Stimulated activated CD8-positive, alpha-beta memory T cell treated with anti-CD3 and anti-CD28 coated beads, Interleukin-15, amount 100 ng/mL, for 24 hours (primary cell): ENCODE measurements at places on chromosomes 2 and 18.

- no peak for DNase-seq
These were observed 47.0 kb downstream of the TNFRSF11A start for GRCh38 chr18:62372156-62372555.

DNA sequence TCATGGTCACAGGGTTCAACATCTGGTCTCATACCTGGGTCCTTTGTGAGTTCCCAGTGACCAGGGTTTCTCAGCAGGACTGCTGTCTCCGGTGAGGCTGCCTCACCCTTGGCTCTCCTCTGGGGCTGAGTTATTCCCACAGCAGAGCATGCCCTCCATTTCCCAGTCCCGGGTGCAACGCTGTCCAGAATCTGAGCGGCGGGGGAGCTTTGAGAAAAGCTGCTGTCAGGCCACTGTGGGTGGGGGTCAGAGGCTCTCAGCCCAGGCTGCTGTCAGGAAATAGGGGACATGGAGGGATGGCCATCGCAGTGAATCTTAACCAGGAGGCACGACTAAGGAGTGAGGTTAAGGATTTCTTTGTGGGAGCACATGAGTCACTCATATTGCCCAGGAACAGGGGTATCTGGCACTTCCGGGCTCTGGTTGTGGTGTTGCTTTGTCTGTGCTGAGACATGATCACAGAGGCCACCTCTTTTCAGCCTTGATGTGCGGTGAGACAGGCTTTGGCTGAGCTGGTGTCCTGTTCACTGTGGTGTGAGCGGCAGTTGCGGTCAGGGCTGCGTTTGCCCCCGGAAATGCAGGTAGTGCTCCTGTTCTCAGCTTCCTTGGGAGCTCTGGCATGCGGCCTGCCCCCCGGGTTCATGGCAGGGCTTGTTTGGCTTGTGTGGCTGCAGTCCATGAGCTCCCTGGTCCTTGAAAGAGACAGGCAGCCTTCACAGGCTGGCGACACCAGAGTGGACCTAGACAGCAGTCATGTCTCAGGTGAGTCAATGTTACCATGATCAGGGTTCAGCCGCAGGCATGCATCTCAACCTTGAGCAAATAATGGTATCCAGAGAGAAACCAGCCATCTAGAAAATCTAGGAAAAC, 310.7 kb upstream of the MYT1L start:
- no peak for DNase-seq

DNA sequence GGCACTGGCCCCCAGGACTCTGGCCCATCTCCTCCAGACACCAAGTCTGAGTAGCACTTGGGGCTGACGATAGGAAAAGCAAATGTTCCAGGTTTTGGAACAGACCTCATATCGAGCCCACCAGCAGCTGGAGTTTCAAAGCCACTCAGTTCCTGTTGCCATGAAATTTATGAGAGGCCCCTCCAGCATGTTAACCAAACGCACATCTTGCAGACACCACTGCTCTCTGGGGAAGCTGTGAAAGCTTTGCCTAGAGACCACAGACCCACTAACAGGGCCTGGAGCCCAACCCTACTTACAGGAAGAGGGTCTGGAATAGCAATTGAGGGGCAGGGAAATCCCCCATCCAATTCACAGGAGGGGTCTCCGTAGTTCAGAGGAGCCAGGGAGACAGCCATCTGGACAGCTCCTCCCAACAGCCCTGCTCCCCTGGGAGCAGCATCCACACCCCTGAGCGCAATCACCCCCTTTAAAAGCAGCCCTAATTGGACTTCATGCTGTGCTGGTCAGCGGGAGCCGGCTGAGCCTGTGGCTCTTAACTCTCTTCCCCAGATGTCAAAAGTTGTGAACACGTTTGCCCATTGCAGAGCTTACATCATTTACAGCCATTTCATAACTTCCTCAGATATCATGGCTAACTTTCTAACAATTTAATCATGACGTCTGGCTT, 81.3 kb downstream of the TGFA start:
- DNase-seq: no peak

DNA sequence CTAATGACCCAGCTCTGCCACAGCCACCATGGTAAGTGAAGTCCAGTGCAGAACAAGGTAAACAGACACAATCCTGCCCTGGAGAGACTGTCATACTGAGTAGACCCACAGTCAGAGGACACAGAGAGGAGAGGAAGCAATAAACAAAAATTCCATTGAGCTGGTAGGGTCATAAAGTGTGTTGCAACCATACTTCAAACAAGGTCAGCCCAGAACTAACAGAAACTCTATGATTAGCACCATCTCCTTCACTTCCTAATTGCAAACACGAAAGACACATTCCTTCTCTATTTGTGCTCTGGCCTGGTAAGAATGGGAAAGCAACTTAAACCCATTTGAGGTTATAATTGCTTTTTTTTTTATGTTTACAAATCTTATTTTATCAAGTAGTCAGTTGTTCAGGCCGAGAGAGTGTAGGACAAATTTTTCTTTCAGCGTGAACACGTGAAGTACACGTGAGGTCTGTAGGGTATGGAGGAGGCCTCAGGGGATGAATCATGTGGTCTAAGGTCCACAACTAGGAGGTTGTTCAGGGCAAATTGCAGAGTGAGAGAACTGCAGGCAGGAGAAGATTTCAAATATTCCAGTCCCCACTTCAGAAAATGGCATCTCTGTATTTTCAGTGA, 71.4 kb upstream of the GLS start:
- DNase-seq: no peak

- DNase-seq: no peak
These were observed 18.4 kb upstream of the ST8SIA3 start for GRCh38 chr18:57333940-57334339.

- no peak for DNase-seq
These were observed 41.4 kb downstream of the CHST9 start for GRCh38 chr18:27143580-27144287.

- DNase-seq: no peak
These were observed 32.9 kb downstream of the HS1BP3 start for GRCh38 chr2:20617892-20618467.

- DNase-seq: no peak
These were observed 54.4 kb downstream of the STK39 start for GRCh38 chr2:168192839-168193616.

- DNase-seq: no peak
These were observed 50.1 kb downstream of the ICA1L start for GRCh38 chr2:202821206-202822160.

DNA sequence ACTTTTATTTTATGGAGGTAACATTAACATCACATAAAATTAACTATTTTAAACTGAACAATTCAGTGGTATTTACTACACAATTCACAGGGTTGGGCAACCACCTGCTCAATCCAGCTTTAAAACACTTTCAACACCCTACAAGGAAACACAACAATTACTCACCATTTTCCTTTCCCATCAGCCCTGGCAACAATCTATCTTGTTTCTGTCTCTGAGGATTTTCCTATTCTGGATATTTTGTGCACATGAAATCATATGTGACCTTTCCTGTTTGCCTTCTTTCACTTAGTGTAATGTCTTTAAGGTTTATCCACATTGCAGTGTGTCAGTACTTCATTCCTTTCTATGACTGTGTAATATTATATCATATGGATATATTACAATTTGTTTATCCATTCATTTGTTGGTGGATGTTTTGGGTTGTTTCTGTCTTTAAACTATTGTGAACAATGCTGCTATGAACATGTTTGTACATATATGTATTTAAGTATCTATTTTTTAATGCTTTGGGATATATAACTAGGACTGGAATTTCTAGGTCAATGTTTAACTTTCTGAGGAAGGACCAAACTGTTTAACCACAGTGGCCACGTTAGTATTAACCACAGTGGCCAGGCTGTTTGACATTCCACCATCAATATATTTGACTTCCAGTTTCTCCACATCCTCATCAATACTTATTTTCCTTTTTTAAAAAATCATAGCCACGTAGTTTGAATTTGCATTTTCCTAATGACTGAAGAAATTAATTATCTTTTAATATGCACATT, 72.4 kb upstream of the KIF5C start:
- no peak for DNase-seq

- no peak for DNase-seq
These were observed 502.2 kb upstream of the ZEB2 start for GRCh38 chr2:145021962-145022665.

GRCh38 chr2:145123606-145124005, 603.7 kb upstream of the ZEB2 start:
- no peak for DNase-seq

GRCh38 chr2:127792805-127793204, 18.2 kb downstream of the WDR33 start:
- DNase-seq: no peak

GRCh38 chr2:190415794-190416775, 7.9 kb downstream of the MFSD6 start:
- DNase-seq: no peak

DNA sequence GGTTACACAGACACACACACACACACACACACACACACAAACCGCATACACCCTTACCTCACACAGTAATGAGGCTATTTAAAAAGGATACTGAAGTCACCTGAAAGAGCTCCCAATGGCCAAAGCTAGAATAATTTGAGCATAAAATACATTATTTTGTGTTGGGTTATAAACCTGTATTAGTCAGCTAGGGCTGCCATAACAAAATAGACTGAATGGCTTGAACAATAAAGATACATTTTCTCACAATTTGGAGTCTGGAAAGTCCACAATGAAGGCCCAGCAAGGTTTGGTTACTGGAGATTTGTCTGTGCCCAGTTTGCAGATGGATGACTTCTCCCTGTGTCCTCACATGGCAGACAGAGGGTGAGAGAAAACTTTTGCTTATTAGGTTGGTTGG, 605.4 kb upstream of the REG3G start:
- DNase-seq: no peak

- DNase-seq: no peak
These were observed 758.7 kb upstream of the FSHR start for GRCh38 chr2:49913025-49913424.

GRCh38 chr2:43839776-43840564, 1.2 kb downstream of the ABCG8 start:
- DNase-seq: no peak

- DNase-seq: no peak
These were observed 52.9 kb downstream of the ADI1 start for GRCh38 chr2:3466482-3466863.

- no peak for DNase-seq
These were observed 169.2 kb upstream of the GLI2 start for GRCh38 chr2:120566331-120567035.

DNA sequence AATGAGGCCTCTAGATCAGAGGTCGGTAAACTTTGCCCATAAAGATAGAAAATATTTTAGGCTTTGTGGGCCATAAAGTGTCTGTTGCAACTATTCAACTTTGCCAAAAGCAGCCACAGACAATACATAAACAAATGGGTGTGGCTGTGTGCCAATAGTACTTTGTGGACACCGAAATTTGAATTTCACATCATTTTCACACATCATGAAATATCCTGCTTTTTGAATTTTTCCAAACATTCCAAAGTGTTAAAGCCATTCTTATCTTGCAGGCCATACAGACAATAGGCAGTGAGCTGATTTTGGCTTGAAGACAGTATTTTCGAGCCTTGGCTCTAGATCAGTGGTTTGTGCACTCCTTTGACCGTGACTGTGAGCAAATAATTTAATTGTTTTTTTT, 51.1 kb upstream of the EPC2 start:
- no peak for DNase-seq

DNA sequence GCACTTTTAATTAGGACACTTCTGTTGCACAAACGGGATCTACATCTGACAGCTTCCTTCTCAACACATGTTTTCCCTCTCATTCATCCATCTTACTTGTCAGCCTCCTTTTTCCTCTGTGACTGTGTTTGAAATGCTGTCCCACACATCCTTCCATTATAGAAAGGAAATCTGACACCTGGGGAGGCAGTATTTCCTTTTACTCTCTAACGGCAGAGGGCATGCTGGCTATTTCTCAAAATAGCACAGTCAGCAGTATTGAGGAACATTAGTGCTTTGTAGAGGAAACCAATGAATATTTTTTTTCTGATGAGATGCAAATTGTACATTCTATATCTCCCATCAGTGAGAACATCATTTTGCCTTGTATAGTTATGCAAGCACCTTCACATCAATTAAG, 668.7 kb downstream of the SLC4A3 start:
- no peak for DNase-seq

GRCh38 chr2:166013878-166014277, 60.3 kb upstream of the TTC21B start:
- no peak for DNase-seq

- no peak for DNase-seq
These were observed 25.4 kb downstream of the ASXL3 start for GRCh38 chr18:33603454-33603853.

GRCh38 chr2:196260546-196260945, 89.2 kb upstream of the STK17B start:
- no peak for DNase-seq

GRCh38 chr2:207606399-207606798, 18.8 kb downstream of the METTL21A start:
- no peak for DNase-seq

GRCh38 chr2:181152701-181153100, 172.3 kb downstream of the UBE2E3 start:
- DNase-seq: no peak

GRCh38 chr2:16034975-16035746, 94.8 kb downstream of the MYCN start:
- no peak for DNase-seq

GRCh38 chr18:75805265-75805664, 377.8 kb upstream of the SMIM21 start:
- no peak for DNase-seq

DNA sequence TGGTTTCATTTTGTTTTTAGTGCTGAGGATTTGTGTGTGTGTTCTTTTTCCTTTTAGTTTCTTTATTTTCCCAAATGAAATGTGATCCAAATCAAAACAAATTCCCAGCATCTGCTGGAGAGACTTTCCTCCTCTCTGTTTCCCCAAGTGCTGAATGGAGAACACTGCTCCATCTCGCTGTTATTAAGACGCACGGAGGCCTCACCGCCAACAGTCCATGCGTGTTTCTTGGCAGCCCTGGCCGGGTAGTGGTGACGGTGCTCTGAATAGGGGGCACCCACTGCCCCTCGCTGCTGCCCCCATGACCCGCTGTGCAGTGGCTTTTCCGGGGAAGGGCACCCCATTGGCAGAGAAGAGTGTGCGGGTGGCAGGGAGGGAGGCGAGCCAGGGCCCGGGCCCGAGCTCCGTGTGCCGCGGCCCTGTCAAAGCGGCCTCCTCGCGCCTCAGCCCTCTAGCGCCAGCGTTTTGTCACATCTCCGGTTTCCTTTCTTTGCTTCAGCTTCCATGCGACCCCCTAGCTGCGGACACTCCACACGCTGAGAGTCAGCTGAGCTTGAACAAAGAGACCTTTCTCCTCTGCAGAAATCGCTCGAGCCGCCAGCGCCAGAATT, 473.7 kb upstream of the SALL3 start:
- no peak for DNase-seq

DNA sequence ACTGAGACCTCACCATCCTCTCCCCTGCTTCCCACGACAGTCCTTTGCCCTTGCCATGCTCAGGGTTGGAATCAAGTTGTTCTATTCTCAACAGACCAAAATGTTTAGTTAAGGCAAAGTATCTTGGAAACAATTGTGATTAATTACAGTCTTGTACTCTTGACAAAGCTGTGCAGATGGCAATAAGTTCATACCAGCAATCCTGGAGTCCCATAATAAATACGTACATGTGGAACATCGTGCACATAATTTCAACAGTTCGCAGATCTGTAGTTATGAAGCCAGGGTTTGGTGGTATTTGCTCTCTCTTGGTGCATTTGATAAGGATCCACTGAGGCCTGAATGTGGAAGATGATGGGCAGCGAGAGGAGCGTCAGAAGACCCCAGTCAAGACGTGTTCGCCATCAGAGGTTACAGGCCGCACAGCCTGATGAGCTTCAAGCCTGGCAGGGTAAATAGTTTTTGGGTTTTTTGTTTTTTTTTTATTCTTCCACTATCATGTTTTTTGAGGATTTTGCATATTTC, 52.9 kb upstream of the EML6 start:
- DNase-seq: no peak
